NCI-H2107 (cell line): ENCODE measurements at places on chromosomes 5 and 9.

GRCh38 chr9:87383344-87384150, 114.1 kb upstream of the DAPK1 start:
- no peak for DNase-seq

- no peak for DNase-seq
These were observed 10.9 kb upstream of the AFAP1L1 start for GRCh38 chr5:149260761-149261160.

DNA sequence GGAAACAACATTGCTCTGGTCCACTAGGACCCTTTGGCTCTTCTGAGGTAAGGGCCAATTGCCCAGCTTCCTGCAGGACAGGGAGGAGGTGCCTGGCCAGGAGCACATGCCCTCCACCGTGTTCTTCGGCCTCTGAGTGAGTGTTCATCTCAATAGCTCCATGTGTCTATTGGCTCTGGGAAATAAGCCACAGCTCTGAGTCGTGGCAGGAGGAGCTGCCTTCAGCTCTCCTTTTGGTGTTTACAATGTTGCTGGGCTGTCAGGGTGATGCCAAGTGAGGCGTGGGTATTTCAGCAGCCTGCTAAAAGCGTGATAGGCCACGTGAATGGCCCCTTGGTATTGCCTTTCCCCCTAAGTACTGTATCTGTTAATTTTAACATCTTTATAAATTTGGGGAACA, 26.6 kb downstream of the GADD45G start:
- no peak for DNase-seq

- no peak for DNase-seq
These were observed 36.4 kb upstream of the ADAMTSL1 start for GRCh38 chr9:18437315-18438201.

DNA sequence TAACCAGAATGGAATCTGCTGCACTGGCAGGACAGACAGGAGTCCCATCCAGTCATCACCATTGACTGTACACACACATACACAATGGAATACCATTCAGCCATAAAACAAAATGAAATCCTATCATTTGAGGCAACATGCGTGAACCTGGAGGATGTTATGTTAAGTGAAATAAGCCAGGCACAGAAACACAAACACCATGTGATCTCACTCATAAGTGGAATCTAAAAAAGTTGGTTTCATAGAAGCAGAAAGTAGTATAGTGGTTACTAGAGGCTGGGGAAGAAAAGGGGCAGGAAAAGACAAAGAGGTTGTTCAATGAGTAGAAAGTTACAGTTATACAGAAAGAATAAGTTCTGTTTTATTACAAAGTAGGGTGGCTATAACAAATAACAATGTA, 884.0 kb upstream of the ACO1 start:
- DNase-seq = no peak

DNA sequence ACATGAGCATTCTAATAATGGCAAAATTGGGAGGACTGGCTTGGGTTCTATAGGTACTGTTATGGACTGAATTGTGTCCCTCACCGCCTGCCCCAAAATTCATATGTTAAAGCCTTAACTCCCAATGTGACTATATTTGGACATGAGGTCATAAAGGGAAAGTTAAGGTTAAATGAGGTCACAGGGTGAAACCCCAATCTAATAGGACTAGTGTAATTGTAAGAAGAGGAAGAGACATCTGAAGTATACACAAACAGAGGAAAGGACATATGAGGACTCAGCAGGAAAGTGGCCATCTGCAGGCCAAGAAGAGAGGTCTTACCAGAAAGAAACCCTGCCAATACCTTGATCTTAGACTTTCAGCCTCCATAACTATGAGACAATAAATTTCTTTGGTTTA, 23.1 kb downstream of the RNF180 start:
- DNase-seq = no peak

DNA sequence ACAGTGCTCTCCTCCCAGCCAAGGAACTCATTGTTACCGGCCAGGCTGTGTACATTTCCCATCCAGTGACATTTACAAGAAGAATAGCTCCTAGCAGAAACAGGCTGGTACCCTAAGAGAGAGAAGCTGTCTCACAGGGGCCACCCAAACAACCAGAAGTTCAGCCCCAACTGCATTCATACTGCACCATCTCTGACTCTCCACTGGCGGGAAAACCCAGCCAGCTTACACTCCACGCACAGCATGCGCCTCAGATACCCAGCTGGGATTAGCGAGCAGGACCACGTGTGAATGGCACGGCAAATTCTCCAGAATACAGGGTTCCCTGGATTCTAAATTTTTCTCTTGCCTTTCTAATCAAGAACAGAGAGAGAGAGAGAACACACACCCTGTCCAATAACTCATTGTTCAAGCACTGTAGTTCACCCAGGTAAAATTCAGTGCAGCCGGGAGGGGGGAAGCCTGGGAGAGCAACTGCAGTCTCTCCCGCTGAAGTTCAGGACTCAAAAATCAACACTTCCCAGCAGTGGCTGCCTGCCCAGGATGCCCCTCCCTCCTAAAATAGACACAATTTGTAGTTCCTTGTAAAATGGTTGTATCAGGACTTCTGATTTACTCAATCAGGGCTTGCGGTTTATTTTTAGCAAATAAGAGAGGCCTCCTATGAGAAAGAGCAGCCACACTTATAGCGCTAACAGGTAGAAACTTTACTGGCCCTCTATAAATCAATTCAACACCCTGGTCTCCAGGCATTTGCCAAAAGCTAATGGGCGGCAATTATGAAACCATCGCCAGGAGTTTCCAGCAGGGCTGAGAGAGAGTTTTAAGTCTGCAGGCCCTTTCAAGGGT, 2.2 kb downstream of the COL23A1 start:
- no peak for DNase-seq

- no peak for DNase-seq
These were observed 76.4 kb downstream of the NDFIP1 start for GRCh38 chr5:142184988-142185387.

- DNase-seq = no peak
These were observed 77.1 kb upstream of the SUSD1 start for GRCh38 chr9:112252194-112252593.

- DNase-seq = no peak
These were observed 32.7 kb upstream of the NOTCH1 start for GRCh38 chr9:136578626-136578914.
